ENCODE measurements at places on chromosomes 1 and 21.

DNA sequence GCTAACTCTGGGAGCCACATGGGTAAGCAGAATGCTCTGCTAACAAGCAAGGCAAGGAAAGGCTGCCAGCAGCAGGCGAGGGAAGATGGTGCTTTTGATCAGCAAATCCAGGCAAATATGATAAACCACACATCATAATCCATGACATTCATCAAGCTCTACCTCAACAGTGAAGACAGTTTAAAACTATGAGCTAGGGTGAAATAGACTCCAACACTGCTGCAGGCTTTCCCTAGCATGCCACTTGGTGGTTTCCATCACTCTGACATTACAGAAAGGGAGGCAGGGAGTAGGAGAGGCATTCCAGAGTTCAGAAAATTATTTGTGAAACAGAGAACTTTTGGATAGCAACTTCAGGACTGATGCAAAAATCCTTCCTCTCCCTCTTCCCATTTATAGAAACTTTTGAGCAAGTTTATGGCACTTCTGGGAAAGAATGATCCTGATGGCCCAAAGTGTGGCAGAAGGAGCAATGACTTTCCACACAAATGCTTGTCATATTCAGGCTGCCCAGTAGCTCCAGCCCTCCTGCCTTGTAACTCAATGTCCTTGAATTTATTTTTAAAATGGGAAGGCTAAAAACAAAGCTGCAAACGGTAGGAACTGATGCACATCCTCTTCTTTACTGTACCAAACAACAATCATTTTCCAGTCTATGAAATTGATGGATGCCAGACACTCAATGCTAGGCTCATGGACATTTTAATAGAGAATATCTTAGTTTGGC is 70.8 kb downstream of the SMYD2 start:
- no peak for DNase-seq

DNA sequence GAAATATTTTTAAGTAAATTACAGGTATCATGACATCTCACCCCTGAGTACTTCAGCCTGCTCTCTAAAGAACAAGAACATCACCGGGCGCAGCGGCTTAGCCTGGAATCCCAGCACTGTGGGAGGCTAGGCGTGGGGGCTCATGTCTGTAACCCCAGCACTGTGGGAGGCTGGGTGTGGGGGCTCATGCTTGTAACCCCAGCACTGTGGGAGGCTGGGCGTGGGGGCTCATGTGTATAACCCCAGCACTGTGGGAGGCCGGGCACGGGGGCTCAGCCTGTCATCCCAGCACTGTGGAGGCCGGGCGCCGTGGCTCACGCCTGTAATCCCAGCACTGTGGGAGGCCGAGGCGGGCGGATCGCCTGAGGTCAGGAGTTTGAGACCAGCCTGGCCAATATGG is 7.7 kb upstream of the CDK11B start:
- DNase-seq = no peak

DNA sequence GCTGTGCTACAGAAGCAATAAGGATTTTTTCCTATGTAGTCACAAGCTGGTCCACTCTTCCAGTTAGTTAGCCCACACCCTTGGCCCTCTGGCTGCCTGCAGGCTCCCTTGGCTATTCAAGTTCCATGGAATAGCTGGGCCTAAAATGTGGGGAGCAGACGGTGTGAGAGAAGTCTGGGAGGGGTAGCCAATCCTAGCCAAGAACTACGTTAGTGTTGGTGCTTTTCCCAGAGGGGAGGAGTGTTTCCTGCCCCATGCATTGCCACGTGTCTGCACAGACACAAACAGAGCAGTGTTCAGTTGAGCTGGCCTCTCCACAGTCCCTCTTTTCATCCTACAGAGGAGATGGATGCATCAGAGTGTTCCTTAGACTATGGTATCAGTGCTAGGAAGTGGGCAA is 59.0 kb upstream of the IPO9 start:
- DNase-seq = no peak

DNA sequence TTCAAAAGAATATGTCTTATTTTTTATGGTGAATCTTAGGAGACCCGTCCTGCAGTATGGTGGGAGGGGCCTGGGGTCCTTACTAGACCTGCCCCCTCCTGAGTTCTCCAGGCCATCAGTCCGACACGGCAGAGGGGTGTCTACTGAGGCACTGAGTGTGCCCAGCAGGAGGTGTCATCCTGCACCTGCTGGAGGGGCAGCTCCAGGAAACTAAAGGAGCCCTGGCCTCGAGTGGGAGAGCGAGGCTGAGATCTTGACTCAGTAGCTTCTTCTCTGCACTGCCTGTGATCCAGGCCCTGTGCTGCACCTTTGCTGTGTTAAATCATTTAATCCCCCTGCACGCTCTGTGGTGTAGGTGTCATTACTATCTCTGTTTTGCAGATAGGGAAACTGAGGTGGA is 587.7 kb downstream of the PTPRU start:
- DNase-seq = no peak

- no peak for DNase-seq
Measured at GRCh38 chr21:45983649-45983965, 2.0 kb downstream of the COL6A1 start.

- no peak for DNase-seq
Measured at GRCh38 chr21:37797403-37797802, 118.9 kb downstream of the KCNJ6 start.

GRCh38 chr1:210600421-210601159 is 271.9 kb downstream of the HHAT start:
- no peak for DNase-seq

DNA sequence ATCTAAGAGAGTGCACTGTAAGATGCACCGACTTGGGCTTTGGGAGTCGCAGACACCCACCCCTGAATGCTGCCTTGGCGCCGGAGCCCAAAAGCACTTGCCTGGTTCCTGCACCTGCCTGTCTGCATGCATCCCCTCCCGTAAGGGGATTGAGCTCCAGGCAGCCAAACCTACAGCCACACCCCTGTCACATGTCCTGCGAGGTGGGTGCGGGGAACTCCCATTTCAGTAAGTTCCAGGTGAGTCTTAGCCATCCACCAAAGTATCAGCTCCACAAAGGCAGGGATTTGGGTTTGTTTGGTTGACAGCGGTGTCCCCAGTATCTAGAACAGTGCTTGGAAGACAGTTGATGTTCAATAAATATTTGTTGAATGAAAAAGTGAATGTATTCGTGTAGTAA is 31.5 kb upstream of the MAP10 start:
- no peak for DNase-seq

GRCh38 chr1:60825593-60825992 is 256.8 kb upstream of the NFIA start:
- no peak for DNase-seq

DNA sequence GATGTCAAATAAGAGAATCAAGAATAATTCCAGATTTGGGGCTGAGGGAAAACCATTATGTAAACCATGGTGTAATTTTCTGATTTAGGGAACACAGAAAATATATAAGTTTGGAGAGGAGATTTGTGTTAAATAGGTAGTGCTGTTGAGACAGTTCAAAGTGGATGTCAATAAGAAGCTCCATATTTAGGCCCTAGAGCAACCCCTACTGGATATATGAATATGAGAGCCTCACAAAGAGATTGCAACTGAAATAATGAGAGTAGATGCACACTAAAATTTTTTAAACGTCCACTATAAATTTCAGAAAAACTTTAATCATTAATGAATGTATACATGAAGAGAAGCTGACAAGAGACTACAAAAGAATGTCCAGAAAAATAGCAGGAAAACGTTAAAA is 1447.8 kb upstream of the PRMT6 start:
- peak; percentile 11 for DNase-seq

DNA sequence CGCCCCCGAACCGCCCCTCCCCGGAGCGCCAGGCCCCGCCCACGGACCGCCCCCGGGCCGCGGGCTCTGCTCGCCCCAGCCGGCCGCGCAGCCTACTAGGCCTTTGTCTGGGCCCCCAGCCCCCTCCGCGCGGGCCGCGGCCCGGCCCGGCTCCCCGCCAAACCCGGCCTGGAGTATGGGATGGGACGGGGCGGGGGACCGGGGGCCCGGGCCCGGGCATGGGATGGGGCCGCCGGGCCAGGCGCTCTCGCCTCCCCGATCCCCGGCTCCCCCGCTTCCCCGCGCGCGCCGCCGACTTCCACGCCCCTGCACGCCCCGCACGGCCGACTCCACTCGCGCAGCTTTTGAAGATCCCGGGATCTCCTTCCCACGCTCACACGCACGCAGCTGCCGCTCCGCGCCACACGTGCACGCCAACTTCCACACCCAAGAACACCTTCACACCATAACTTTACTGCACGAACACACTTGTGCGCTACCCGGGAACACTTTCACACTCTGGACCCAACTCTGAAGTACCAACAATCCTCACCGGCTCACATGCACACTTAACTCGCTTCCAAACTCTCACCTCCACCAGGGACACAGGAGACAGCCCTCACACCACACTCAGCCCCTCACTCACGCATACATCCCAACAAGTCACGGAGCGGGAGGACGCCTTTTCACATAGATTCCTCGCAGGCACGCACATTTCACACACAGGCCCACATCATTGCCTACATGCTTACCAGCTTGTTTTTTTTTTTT is 437 bp upstream of the HSPG2 start:
- DNase-seq = peak; percentile 85

GRCh38 chr1:12625276-12625675 is 7.3 kb upstream of the DHRS3 start:
- no peak for DNase-seq

DNA sequence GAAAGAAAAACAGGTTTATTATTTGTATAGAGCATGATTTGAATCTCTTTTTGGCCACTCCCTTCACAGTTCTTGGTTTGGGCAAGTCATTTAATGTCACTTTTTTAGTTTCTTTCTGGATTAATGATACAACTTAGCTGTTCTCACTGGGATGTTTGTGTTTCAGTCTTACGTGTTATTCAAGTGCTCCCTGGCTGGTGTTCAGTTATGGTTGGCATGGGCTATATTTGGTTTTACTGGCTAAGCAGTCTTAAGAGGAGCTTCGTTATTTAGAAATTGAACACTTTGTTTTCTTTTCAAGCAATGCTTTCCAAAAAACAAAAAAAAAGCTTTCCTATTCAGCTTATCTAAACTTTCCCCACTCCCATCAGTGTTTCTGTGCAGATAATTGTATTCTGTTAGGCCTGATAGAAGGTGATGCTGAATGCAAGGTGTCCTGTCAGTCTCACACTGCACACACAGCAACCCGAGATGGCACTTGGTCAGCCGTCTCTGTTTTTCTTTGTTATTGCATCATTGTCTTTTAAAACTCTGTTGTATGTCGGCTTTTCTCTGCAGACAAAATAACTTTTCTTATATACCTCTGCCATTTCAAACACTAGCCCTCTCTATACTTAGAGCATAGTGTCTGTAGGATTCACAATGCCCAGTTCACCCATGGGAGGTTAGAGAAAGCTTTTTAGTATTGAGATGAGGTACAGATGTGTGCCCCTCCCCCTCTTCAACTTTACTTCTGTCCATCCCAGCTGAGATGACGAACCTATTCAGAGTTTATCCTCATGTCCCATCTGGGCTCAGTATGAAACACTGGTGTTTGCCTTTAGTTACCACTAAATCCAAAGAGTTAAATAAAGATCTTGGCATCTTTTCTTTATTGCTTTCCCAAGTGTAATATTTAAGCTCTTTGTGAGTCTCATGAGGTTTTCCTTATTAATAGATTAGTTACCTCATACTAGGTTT is 80.2 kb downstream of the VPS13D start:
- no peak for DNase-seq

- DNase-seq = no peak
Measured at GRCh38 chr1:12477936-12478611, 139.9 kb downstream of the DHRS3 start.

- DNase-seq = peak; percentile 91
Measured at GRCh38 chr1:211928993-211929637, 98.6 kb upstream of the LPGAT1 start.

GRCh38 chr1:153752072-153752471 is 23.1 kb upstream of the SLC27A3 start:
- DNase-seq = no peak

GRCh38 chr1:97017895-97018294 is 296.3 kb downstream of the PTBP2 start:
- no peak for DNase-seq

DNA sequence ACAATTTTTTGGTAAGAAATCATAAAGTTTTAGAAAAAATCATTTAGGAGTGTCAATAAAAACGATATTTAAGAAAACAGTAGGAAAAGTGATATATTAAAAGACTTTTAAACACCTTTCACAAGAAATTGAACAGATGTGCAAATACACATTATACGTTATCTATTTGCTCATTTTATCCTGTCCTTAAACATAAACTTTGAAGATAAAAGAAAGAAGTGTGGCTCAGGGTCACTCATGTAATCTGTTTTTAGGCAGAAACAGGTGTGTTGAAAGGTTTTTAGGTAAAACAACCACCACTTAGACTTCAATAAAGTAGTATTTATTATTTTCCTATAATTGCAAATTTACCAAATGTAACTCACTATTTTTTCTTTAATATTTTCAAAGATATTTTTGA is 13.1 kb downstream of the AMY2B start:
- DNase-seq = no peak

DNA sequence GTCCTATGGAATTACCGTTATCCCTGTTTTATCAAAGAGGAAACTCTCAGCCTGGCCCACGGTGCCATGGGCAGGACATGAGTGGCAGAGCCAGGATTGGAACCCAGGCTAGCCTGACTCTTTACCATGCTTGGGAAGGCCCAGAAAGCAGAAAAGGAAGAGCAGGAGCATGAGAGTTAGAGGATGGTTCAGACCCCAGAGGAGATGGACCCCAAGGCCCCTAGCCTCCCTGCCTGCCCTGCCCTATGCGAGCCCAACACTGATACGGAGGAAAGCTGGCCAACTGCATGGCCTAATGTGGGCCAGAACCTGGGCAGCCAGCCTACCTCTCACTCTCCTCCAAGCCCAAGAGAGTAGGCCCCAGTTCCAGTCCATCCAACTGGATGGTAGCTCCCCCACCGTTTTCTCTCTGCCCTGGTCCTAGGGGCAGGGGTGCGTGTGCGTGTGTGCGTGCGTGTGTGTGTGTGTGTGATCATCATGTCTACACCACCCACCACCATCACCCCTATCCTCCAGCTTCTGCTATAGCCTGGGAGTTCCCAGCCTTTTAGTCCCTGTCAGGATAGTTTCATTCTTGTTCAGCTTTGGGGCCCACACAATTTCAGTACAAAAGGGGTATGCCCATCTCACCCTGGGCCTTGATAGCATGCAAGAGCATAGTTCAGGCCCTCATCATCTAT is 15.4 kb upstream of the MEX3A start:
- no peak for DNase-seq

DNA sequence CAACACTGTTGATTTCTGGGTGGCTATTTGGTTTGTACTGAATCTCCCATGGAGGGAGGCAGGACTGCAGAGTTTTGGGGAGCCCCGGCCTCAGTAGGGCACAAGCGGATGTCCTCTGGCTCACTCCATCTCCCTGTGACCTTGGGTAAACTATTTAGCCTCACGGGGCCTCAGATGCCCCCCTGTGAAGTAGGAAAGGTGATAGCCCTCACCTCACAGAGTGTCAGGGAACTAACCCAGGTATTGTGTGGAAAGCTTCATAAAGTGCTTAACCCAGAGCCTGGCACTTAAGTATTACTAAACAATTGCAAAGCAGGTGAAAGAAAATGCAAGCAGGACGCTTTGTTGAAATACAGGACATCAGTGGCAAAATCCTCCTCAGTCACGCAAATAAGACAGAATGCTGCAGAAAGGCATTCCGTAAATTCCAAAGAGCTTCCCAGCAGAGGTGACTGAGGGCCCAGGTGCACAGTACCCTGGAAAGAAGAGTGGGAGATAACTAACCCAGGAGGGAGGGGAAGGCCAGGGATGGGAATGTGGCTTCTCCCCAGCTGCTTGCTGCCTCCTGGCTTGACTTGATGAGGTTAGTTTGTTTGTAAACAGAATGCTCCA is 436.3 kb downstream of the PRDM2 start:
- DNase-seq = no peak

All from NB4 (cell line).